ENCODE measurements at places on chromosomes 4 and X. TPM values are rescaled to one million over a fixed set of nuclear protein-coding genes. Genes with fewer than 3 reads are reported as not detected.

Gene SCD5
- polyA plus RNA-seq: 34.0 TPM

Gene MEPE
- polyA plus RNA-seq: not detected

Gene SMIM31
- polyA plus RNA-seq: 0.14 TPM

Gene LAGE3
- 16.1 TPM for polyA plus RNA-seq

Gene KIAA0232
- 37.2 TPM for polyA plus RNA-seq

Gene LARP1B
- polyA plus RNA-seq: 24.9 TPM

Gene OTC
- not detected for polyA plus RNA-seq

Gene RAB9B
- 2.4 TPM for polyA plus RNA-seq

Gene SMARCA1
- polyA plus RNA-seq: 109 TPM

Gene GPR173
- 28.1 TPM for polyA plus RNA-seq
